ACHN (cell line): ENCODE measurements at places on chromosomes 4 and X.

DNA sequence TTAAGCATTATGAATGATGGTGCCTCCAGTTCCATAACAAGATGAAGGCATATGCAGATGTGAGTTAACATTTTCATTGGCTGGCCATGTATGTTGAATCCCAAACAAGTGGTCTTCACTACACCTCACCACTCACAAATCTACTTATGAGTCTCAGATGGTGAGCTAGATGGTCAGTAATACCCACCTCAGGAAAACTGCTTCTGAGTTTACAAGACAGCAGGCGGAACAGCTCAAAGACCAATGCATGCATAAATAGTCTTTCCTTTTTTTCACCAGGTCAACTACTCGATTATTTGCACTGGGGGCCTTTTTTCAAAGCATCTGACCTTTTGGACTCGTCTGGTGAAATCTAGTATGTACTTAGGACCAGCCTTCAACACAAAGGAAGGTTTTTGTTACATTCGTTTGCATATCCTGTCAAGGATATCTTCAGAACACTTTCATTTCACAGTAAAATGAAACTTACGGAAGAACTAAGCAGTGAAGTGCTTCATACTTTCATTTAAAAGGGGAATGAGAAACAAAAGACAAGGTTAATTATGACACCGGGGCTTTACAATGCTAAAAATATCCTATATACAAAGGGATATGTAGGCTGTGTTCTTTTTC, 23.1 kb upstream of the TLR7 start:
- no peak for DNase-seq

GRCh38 chrX:74371425-74372222, 49.7 kb upstream of the SLC16A2 start:
- no peak for DNase-seq

- no peak for DNase-seq
Measured at GRCh38 chrX:21816136-21816535, 23.3 kb upstream of the MBTPS2 start.

DNA sequence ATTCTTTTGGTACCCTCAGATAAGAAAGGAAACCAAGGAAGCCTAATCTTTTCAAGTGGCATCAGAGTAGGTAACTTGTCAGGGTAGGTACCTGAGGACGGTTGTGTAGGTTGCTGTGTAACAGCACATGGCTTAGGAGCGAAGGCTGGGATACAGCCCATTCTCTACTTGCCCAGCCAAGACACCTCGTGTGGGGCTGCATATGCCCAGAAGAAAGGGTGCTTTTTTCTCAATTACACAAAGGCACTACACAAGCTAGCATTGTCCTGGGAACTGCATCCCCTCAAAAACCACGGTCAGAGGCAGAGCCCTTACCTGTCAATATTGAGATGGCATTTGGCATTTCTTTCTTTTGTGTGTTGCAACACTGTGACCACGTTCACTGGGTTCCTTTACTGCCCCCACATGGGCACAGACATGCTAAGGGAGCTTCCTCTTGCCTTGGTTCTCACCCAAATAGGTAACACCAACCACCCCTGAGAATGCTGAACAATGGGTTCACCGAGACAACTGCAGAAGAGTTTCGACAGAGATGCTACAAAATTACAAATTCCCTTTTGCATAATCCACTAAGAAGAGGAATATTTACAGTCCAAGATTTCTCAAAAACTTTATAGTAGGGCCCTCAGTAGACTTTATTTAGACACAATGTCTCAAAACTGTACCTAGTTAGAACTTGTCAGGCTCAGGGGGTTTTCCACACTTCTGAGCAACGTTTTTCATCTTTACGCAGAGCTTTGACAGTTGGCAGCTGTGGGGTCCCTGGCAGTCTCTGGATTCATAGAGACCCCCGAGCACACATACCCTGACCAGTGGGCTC, 35.8 kb upstream of the TNIP3 start:
- DNase-seq: no peak

DNA sequence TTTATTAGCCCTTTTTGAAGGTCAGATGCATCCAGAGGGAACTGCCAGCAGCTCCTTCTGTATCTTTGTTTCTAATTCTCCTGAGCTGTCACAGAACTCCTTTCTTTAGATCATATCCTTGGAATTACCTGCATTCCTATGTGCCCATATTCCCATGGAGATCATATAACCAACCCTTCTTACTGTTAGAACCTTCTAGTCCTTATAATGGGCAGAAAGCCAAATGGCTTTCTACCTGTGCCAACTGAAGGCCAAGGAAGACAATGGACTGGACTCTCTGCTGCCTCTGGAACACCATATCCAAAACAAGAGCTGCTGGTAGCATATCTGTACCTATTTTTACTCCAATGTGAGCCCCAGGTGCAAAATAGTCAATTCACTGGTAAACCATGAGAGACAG, 60.7 kb downstream of the TBC1D9 start:
- no peak for DNase-seq

- DNase-seq: no peak
Measured at GRCh38 chrX:126655061-126655460, 102.4 kb upstream of the DCAF12L1 start.

GRCh38 chrX:72305286-72306084, at the start of gene CITED1:
TSS of gene CITED1 (minus strand) at chrX:72305914. CDS start at chrX:72302869, 3,045 bp downstream.
- DNase-seq: no peak

DNA sequence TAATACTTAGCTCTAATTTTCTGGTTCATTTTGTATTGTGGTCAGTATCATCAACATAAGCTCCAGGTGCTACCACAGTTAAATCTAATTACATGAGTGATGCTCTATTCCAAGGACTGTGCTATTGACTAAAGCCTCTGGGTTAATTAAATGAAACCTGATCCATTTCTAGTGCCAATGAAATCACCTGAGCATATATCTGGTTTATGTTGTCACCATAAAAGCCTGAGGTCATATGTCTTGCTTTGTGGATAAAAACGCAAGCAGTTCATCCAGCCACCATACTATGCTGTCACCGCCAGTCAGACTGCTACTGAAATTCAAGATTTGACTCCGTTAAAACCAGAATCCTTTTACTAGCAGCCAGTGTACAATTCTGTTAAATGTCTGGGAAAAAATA, 64.2 kb upstream of the ZNF518B start:
- no peak for DNase-seq

DNA sequence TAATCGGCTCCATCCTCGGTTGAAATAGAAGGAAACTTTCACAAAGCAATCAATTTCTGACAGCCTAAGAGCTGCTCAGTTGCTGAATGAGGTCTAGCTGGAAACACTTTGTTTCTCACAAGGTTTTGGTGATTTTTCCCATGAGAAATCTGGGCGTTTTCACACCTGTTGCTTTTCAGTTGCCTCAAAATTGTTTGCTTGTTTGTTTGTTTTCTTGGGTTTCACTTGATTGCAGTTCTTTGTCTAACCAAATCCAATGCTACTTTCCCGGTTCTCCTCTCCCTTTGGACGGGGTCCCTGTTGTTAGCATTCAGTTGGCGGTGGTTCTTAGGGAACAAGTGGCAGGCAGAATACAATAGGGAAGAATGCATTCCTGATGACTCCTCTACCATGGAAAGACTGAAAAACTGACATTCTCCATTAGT, 135.5 kb downstream of the PALLD start:
- peak; percentile 42 for DNase-seq

- peak; percentile 94 for DNase-seq
Measured at GRCh38 chr4:76589872-76590797, 155.1 kb downstream of the SHROOM3 start.

DNA sequence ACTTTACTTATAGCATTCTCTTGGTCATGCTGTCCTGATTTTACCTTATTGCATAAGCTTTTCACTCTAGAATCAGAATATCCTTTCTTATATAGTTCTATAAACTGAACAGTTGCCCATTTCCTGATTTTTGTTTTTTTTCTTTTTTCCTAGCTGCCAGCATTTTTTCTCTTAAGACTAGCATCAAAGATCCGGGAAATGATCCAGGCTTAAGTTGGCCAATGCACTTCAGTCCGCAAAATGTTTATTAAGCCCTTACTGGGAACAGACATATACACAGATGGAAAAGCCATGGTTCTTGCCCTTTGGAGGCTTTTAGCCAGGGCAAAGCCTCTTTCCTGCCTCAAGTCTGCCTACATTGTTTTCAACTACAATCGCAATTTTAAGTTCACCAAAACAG, 10.1 kb upstream of the BMP2K start:
- no peak for DNase-seq

GRCh38 chr4:147480891-147481576, at the start of gene EDNRA:
TSS of gene EDNRA (plus strand) at chr4:147481097. CDS start at chr4:147485682, 4,585 bp downstream.
- no peak for DNase-seq

DNA sequence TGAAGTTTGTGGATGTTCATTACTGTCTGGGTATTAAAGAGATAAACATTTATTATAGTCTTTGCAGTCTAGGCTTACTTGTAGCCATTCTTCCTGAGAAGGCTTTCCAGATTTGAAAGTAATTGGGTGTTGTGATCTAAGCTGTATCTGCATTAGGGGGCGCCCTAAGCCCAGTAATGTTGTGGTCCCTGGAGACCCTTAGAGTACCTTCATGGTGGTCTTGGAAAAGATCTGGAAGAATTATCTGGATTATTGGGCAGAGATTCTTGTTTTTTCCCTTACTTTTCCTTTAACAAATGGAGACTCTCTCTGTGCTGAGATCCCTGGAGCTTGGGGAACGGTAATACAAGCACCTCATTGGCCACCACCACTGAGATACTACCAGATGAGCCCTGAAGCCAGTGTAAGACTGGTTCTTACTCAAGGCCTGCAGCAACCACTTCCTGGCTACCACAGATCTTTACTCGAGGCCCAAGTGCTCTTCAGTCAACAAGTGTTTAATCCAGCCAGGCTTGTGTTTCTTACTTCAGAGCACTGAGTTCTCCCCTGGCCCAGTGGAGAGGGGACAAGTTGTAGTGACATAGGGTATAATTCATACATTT, 63.1 kb downstream of the RTL3 start:
- peak; percentile 13 for DNase-seq

DNA sequence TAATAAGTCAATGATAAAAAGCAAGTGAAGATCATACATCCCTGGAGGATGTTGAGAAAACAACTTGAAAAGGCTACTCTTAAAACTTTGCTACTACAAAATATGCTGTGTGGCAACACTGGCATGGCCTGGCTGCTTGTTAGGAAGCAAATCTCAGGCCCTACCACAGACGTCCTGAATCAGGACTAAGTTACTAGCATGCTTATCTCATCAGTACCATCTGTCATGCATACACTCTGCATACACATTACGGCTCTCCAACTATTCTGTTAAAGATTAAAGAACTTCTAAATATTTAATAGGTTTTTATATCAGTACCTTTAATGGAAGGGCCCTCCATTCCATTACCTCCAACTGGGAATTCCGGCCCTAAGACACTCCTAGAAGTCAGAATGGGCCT, 8.2 kb downstream of the PAPSS1 start:
- DNase-seq: no peak

- no peak for DNase-seq
Measured at GRCh38 chrX:133175162-133175561, 43.0 kb downstream of the TFDP3 start.

GRCh38 chr4:113131621-113132020, 82.2 kb downstream of the ANK2 start:
- no peak for DNase-seq

DNA sequence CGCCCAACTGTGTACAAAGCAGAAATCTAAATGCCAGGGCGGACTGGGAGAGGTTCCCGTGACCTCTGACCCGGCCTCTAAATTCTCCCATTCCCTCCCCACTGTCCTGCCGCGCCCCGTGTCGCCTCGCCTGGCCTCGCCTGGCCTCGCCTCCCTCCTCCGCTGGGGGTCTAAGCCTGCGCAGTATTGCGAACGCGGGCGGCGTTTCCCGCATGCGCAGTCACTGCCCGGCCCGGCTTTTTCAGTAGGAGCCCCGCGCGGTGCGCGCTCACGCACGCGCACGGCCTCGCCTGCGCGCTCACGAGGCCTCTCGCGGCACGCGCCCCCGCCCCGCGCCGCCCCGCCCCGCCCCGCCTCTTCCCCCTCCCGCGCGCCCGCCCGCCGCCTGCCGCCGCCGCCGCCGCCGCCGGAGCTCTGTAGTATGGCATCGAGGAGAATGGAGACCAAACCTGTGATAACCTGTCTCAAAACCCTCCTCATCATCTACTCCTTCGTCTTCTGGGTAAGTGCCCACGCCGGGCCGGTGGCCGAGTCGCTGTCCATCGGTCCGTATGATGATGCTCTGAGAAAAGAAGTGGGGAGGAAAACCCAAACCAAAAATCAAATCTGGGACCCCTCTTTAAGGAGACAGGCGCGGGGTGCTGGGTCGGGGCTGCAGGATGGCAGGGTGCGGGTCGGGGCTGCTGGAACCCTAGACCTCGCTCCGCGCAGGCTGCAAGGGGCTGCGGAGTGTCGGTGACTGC, at the start of gene TSPAN7:
Gene TSPAN7, plus strand, starts transcription at position 417 of the 743 bp plus-strand sequence. Its CDS starts 5 bp downstream, at position 422.
- DNase-seq: peak; percentile 59

DNA sequence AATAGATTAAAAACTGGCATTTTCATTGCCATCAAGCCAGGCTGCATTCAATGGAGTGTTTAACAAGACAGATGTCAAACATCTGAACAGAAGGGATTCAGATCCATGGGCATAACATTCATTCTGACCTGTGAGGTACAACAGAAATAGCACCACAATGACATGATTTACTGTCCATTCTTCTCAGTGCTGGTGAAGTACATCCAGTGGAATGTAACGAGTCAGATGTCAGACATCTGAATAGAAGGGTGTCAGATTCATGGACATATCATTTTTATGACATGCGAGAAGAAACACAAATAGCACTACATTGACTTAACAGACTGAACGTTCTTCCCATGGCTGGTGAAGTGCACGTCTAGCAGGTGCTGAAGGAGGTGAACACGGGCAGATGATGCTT, 186.4 kb downstream of the PPP4R3C start:
- DNase-seq: no peak

DNA sequence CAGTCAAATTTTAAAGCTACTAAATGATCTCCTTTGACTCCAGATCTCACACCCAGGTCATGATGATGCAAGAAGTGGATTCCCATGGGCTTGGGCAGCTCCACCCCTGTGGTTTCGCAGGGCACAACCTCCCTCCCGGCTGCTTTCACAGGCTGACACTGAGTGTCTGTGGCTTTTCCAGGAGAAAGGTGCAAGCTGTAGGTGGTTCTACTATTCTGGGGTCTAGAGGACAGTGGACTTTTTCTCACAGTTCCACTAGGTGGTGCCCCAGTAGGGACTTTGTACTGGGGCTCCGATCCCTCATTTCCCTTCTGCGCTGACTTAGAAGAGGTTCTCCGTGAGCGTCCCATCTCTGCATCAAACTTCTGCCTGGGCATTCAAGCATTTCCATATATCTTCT, 845.2 kb downstream of the PCDH18 start:
- DNase-seq: no peak

GRCh38 chrX:106670631-106671030, 55.9 kb upstream of the RNF128 start:
- DNase-seq: no peak

GRCh38 chr4:137394018-137394417, 138.3 kb downstream of the PCDH18 start:
- no peak for DNase-seq
